ENCODE measurements at places on chromosomes 3 and 15. TPM values are rescaled to one million over a fixed set of nuclear protein-coding genes. Genes with fewer than 3 reads are reported as not detected.

- H3K4me1 ChIP-seq = no peaks in the 10 kb centered on the region
- no peak for DNase-seq
These were observed 145.5 kb downstream of the SQOR start for GRCh38 chr15:45780352-45780751.

DNA sequence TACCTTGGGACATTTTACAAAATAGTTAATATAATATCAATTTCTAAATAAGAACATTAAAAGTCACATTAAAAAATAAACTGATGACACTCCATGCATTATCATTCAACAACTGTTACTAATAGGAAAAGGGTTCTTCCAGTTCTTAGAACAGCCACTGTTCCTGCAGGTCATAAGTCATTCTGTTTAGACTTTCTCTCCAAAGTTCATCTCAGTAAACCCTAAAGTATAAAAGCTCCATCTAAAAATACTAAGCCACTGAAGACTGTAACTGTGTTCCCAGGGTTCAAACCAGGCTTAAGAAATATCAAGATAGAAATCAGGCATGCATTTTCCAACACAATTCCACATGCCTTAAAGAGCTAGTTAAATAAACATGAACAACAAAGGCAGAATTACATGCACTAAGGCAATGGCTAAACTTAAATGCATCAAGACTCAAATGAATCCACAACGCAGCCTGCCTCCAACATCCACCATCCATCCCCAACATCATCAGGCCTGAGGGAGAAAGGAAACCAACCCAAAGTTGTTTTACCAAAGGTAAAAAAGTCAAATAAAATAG lies 46.2 kb downstream of the DMXL2 start:
- no peaks in the 10 kb centered on the region for H3K27me3 ChIP-seq
- no peaks in the 10 kb centered on the region for H3K36me3 ChIP-seq
- no peak for DNase-seq
- H3K27ac ChIP-seq = no peak overlapping the region
- no peaks in the 10 kb centered on the region for H3K4me1 ChIP-seq

DNA sequence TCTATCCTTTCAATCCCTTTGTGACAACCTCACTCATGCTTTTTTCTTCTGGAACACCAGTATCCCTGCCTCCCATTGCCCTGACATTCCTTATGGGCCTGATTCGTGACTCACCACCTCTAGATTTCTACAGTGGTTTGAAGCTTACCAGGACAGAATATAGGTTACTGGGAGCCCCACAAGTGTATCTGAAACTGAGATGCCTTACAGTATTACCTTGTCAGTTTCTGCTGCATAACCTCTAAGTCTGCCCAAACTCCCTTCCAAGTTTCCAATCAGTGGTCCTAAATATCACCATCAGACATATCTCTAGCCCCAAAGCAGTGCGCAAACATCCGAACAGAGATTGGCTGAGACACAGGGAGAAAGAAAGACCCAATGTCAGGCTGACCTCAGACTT lies 5.6 kb downstream of the CPB1 start:
- no peaks in the 10 kb centered on the region for H3K36me3 ChIP-seq
- H3K27ac ChIP-seq = no peak overlapping the region
- H3K4me3 ChIP-seq = no peak overlapping the region
- no peaks in the 10 kb centered on the region for H3K4me1 ChIP-seq
- peaks cover 3% of the 10 kb centered on the region for H3K27me3 ChIP-seq
- DNase-seq = no peak

DNA sequence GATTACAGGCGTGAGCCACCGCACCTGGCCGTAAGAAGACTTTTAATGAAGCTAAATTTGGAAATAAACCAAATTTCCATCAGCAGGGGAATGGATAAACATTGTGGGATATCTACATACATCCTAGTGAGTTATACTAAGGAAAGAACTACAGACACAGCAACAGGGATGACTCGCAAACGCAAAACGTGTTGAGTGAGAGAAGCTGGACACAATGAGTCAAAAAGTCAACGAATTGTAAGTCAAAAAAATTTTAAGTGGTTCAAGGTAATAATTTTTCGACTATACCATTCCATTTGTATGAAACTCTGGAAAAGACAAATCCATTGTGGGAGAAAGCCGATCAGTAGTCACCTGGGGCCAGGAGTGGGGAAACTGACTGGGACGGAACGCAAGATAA lies 19.9 kb downstream of the PLA2G4F start:
- no peak for DNase-seq
- H3K27me3 ChIP-seq = no peaks in the 10 kb centered on the region
- H3K4me3 ChIP-seq = no peak overlapping the region
- H3K36me3 ChIP-seq = no peaks in the 10 kb centered on the region
- H3K4me1 ChIP-seq = no peaks in the 10 kb centered on the region
- no peak overlapping the region for H3K27ac ChIP-seq

DNA sequence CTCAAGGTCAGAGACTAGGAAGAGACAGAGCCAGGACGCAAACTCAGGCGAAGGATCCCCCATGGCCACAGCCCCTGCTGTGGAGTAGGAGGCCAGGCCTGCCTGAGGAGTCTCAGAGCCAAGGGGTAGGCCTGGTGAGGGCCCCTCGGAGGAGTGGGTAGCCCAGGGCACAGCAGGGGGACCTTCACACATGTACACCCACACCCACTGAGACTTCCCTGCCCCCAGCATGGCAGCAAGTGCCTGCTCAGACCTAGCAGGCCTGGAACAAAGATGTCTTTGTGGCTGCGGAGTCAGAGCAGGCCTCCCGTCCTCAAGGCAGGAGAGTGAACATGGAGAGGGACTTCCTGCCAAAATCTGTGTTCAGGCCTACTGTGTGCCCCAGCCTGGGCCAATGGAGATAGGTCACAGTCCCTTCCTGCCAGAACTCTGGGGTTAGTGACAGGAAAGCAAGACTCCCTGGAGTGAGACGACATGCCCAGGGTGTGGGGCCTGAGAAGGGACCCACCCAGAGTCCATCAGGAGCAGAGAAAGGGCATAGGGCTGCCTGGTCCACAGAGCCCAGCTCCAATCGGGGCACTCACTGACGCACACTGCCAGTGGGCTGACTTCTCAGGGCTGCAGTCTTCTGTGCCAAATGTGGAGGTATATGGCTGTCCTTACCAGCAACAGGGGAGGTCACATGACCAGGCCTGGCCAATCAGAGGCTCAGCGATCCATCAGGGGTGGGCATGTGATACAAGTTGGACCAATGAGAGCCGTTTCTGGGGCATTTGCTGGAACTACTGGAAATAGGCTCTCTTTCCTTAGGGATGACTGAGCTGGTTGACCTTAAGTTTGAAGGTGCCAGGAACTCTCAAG lies 2.3 kb downstream of the GRIP2 start:
- no peaks in the 10 kb centered on the region for H3K36me3 ChIP-seq
- no peaks in the 10 kb centered on the region for H3K4me1 ChIP-seq
- DNase-seq = no peak
- H3K27ac ChIP-seq = no peak overlapping the region
- H3K4me3 ChIP-seq = no peak overlapping the region

DNA sequence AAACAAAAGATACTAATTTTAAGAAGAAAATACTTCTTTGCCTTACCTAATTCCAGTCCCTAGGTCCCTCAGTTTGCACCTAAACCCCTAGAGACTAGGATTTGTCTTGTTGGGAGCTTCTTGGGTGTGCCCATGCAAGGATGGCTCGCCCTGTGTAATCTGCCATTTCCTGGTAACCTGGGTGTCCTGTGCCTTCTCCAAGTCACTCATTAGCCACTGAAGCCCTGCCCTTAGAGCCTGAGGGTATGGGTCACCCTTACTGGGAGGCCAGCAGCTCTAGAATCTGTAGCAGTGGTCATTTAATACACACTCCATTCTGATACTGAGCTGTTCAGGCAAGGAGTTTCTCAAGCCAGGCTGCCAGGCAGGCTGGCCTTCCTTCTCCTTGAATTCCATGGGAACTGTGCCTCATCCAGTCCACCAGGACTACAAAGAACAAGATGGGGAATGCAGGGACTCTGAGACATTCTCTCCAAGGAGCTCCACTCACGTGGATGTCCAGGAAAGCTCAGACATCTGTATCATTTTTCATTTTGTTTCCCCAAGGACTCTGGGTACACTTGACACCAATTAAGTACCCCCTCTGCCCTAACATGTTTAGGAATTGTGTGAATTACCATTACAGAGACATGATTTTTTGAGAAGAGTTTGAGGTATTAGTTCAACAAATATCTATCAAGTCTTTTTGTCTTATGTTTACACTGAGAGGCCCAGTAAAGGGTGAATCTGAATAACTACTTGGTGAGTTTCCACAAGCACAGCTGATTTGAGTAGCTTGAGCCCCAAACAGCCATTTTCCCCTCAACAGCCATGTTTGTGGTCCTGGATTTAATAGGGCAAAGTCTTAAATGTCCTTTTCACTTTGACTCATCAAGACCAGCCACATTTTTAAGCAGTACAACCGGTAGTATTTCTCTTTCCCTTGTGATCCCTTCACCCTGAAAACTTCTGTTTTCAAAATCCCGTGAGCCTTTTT lies 52.6 kb downstream of the ARNT2 start:
- DNase-seq = no peak
- H3K4me1 ChIP-seq = no peaks in the 10 kb centered on the region
- H3K27me3 ChIP-seq = no peaks in the 10 kb centered on the region
- H3K27ac ChIP-seq = no peak overlapping the region
- H3K4me3 ChIP-seq = no peak overlapping the region

GRCh38 chr3:186489507-186489906 lies 54.7 kb downstream of the CRYGS start:
- H3K36me3 ChIP-seq = no peaks in the 10 kb centered on the region
- H3K4me1 ChIP-seq = no peaks in the 10 kb centered on the region
- no peak overlapping the region for H3K27ac ChIP-seq
- no peak overlapping the region for H3K4me3 ChIP-seq
- H3K27me3 ChIP-seq = no peaks in the 10 kb centered on the region
- no peak for DNase-seq

DNA sequence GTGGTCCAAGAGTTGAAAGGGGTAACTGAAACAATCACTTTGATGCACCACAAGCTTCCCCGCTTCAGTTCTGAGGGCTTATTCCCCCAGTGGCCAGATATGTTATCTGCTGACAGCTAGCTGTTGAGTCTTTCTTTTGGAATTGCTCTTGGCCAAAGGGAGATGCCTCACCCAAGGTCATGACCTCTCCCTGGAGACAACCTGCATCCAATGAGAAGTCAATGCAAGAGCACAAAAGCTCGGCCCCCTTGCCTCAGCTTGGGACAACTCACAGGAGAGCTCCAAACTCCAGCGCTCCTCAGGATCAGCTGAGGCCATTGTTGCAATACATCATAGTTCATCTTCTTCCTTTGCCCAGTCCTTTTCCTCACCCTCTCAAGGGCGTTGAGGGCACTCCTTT lies 31.0 kb upstream of the THBS1 start:
- H3K4me1 ChIP-seq = no peaks in the 10 kb centered on the region
- no peak for DNase-seq
- H3K27ac ChIP-seq = no peak overlapping the region

DNA sequence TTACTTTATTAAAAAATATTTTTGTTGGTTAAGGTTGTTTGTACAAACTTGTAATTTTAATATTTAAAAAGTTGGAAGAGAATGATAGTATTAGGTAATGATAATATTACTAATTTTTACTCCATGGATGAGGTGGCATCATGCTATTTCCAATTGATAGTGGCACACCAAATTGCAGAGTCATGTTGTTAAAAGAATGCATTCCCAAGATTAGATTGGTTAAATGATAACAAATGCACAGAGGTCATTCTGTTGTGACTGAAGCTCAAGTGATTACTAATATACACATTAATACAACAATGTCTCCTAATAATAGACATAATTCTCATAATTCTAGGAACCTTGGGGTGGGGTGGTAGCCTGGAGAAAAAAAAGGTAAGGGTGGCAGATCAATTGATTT lies 73.2 kb upstream of the ZBED2 start:
- H3K4me1 ChIP-seq = peaks cover 52% of the 10 kb centered on the region
- no peak overlapping the region for H3K4me3 ChIP-seq
- no peak for DNase-seq
- no peaks in the 10 kb centered on the region for H3K27me3 ChIP-seq
- no peaks in the 10 kb centered on the region for H3K36me3 ChIP-seq

DNA sequence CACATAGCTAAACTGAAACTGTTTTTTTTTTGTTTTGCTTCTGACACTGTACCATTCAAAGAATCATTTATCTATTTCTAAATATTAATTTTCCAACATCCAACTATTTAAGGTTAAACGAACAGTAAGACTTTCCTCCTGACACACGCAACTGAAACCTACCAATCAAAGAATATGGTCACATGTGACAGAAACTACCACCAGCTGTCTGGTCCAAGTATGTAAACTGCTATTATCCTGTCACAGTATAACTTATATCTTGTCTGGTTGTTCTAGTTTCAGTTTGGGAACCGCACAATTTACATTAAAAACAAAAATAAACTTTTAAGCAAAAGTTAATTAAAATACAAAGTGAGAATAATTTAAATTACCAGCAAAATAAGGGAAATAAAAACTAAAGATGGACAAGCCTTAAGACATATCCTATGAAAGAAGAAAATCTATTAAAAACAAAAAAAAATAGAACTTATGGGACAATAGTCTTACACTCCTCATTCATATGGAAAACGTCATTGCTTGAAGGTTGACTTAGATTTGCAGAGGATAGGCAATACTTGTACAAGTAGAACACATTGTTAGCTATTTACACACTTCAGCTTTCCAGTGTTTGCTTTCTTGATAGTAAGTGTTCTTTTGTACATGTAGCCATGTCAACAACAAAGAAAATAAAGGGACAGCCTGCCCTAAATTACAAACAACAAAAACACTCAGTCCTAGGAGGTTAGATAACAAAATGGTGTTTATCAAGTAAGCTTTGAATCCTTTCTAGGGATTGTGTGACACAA lies 26.8 kb upstream of the CHRM5 start:
- H3K27ac ChIP-seq = no peak overlapping the region
- H3K4me3 ChIP-seq = no peak overlapping the region
- H3K27me3 ChIP-seq = no peaks in the 10 kb centered on the region
- no peaks in the 10 kb centered on the region for H3K36me3 ChIP-seq
- no peak for DNase-seq
- H3K4me1 ChIP-seq = no peaks in the 10 kb centered on the region

DNA sequence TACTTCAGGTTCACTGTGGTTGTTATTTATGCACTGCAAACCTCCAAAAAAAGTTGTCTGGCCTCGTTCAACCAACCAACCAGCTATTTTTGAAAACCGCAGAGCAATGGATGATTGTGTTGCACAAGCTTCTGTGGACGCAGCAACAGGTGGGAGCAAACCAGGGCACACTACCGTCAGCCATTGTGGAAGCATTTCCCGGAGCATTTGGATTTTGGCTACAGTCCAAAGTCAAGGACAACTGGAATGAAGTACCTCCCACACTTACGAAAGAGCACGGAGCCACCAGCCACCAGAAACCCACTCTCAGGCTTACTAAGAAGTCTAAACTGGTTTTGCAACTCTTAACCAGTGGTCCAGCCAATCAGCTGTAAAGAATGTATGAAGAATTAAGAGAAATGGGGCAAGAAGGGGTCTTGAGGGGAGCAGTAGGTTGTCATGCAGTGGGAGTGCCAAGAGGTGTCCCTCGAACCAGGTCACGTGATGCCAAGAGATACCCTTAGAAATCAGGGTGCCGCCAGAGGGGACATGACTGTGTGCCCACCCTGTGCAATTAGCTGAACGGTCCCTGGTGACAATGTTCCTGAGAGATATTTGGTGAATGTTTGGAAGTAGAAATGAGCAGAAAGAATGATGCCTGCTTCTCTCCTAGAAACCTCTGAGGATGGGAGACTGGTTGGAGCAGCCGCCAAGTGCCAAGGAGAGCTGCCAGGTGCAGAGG lies 68.9 kb upstream of the PCSK6 start:
- no peaks in the 10 kb centered on the region for H3K4me1 ChIP-seq
- no peaks in the 10 kb centered on the region for H3K36me3 ChIP-seq
- DNase-seq = no peak
- no peak overlapping the region for H3K4me3 ChIP-seq
- H3K27ac ChIP-seq = no peak overlapping the region

The PARP14 gene
- 47.9 TPM for total RNA-seq

The NRG4 gene
- total RNA-seq = not detected

The P3H2 gene
- 1.8 TPM for total RNA-seq

The CCK gene
- not detected for total RNA-seq

The CD86 gene
- 1.4 TPM for total RNA-seq
